ENCODE measurements at places on chromosomes 5 and 9.

GRCh38 chr5:81154725-81155124 lies 78.4 kb upstream of the CKMT2 start:
- no peak for DNase-seq

- DNase-seq, result peak; percentile 38
Measured at GRCh38 chr9:123749580-123750202, 180.2 kb downstream of the DENND1A start.

GRCh38 chr5:15627109-15627508 lies 127.1 kb downstream of the FBXL7 start:
- DNase-seq, result no peak

DNA sequence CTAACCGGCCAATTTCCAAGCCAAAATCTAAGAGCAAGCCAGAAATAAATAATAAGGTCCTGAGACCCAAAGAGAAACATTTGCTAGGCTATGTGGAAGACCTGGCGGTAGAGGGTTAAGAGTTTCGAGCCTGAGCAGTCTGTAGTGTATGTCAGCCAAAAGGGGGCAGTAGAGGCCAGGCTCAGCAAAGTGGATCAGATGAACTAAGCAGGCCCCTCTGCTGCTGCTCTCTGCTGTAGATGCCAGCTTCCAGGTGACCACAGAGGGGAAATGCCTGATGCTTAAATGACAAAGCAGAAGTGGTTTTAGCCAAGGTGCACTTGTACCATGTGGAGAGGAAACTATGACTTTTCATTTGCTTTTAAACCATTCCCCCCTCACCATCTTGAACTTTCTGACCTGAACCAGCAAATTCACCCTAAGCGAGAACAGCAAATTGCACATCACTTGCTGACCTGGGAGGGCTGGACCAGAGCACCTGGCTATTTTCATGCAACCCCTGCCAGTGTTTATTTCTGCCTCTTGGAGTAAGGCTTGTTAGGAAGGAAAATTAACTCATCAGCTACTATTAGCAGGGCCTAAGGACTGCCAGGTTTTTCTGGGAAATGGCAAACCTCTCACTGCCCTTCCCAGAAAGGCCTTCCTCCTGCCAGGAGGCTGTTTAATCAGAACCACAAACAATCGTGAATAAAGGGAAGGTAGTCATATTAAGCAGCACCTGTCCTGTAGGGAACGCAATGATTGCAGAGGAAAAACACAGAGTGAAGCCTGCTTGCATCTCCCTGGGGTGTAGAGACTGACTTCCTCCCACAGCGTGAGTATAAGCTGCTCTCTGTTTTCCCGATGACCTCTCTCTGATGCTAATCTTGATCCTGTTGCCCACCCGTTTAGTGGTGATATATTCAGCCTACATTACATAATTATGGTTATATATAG lies 818.2 kb downstream of the TLR4 start:
- DNase-seq, result no peak

- DNase-seq, result no peak
Measured at GRCh38 chr9:116322521-116322920, 168.9 kb downstream of the PAPPA start.

DNA sequence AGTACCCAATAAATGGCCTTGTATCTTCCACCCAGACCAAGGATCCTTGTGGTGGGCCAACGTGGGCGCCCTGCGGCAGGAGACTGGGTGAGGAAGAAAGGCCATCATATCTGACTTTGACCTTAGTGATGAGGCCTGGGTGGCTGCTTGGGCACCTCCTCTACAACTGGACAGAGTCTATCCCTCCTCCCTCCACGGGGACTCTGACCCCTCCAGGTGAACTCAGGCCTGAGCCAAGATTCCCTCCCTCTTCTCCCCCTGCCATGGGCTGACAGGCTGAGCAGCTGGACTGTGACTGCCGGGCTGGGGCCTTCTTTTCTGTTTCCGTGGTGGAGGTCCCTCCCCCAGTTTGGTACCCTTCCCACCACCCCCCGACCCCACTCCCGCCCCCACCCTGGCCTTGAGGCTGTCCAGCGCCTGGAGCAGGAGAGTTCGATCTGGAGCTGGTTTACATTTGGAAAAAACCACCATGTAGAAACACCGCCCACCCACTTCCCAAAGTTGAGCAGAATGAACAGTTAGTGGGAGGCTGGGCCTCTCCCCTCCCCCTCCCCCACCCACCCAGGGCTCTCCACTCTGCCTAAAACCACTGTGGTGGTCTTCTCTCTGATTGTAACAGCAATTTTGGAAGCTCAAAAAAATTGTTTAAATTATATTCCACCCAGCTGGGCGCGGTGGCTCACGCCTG lies 1.2 kb upstream of the PHYHD1 start:
- no peak for DNase-seq

GRCh38 chr5:74540622-74541021 lies 99.9 kb downstream of the ENC1 start:
- no peak for DNase-seq

- DNase-seq, result no peak
Measured at GRCh38 chr5:141507387-141508091, 18.7 kb downstream of the PCDHGC5 start.

GRCh38 chr9:124353166-124353768 lies 62.0 kb downstream of the PSMB7 start:
- no peak for DNase-seq

GRCh38 chr5:180291234-180291940 lies 496 bp downstream of the MAPK9 start:
- DNase-seq, result no peak

- no peak for DNase-seq
Measured at GRCh38 chr5:96252596-96252995, 180.5 kb downstream of the PCSK1 start.

DNA sequence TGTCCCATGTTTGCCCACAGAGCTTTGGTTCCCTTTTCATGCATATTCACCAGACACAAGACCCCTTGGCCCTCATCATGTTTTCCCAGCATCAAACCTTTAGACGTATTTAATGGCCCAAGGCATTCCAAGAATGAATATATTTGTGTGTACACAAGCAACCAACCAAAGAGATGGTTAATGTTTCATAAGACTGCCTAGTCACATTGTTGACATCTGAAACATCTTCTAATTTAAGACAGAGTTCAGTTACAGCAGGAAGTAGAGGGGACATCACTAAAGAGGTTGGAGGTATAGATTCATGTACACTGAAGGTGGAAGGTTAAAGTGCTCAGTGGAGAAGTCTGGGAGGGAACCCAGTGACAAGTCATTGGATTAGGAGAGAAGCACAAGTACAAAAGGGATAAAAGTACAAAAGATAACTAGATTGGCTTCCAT lies 49.1 kb downstream of the SUSD1 start:
- no peak for DNase-seq

GRCh38 chr5:14040542-14040941 lies 96.1 kb upstream of the DNAH5 start:
- no peak for DNase-seq

DNA sequence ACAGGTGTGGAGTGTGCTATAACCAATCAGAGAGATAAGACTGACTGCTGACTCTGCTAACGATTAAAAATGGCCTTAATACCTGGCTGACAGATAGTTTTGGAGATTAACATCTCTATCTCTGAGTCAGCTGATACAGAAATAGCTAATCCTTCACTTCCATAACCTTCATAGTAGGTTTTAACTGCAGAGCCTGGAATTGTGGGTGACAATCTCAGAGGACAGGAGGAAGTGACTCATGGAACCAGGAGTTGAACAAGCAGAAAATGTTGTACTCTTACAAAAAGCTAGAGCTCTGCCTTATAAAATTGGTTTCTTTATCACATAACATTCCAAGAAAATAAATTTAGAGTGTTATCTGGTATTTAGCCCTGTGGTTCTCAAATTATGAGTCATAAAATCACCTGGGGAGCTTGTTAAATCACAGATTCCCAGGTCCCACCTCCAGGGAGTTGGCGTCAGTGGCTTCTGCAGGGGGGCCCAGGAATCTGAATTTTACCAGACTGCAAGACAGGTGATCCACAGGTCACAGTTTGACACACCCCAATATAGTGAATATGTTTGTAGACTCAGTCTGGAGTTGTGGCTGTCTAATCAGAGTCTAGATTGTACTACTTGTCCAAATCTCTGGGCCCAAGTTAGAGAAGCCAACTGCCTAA lies 44.4 kb upstream of the AFAP1L1 start:
- DNase-seq, result no peak

- DNase-seq, result no peak
Measured at GRCh38 chr9:71692337-71692736, 76.0 kb downstream of the CEMIP2 start.
